ENCODE measurements at places on chromosomes 6 and 20.

GRCh38 chr6:26544473-26544872, 6.3 kb downstream of the HMGN4 start:
- DNase-seq: no peak

DNA sequence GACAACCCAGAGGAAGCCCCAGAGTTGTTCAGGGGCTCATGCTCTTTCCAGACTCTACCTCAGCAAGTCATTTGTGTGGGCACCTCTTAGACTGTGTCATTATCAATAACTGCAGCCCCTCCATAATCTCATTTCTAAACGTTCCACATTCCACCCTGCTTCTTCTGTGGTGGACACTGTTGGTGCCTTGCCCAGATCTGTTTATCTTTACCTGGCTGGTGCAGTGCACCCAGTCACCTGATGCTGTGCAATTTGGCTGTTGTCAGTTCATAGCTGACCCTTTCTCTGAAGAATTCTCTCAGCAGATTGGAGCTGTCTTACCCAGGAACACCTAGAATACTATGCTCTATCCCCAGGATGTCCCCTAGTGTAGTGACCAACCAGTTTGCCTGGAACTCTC, 80.0 kb downstream of the ATRN start:
- no peak for DNase-seq

- no peak for DNase-seq
These were observed 38.7 kb downstream of the TTI1 start for GRCh38 chr20:37994512-37994911.

DNA sequence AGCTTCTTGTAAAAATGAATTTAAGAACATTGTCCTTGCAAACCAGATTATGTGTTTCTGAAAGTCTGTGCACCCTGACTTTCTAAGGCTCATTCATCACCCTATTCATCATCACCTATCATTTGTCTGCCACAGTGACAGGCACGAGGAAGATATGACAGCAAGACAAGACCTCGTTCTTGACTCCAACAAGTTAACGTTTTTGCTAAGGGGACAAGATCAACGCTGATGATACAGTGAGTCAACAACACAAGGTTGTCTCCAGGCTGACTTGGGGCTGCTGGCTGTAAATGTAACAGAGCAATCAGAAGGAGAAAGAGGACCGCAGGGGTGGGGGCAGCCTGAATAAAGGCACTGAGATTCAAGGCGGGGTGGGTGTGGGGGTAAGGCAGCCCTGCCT, 94.2 kb downstream of the FOXC1 start:
- DNase-seq: no peak

DNA sequence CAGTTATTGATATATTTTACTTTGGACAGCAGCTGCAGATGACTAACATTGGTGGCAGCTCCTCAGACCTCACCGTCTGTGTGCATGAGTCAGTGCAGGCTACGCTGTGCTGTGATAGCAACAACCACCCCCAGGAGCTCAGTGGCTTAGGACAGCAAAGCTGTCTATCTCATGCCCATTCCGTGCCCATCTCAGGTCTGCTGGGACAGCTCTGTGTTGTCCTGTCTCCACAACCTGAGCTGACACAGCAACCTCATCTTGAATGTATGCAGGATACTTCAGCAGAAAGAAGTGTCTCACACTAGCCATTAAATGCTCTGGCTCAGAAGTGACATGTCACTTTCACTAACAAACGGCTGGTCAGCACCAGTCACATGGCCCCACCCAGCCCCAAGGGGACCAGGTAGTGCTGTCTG, 47.7 kb downstream of the BANF2 start:
- DNase-seq: no peak

DNA sequence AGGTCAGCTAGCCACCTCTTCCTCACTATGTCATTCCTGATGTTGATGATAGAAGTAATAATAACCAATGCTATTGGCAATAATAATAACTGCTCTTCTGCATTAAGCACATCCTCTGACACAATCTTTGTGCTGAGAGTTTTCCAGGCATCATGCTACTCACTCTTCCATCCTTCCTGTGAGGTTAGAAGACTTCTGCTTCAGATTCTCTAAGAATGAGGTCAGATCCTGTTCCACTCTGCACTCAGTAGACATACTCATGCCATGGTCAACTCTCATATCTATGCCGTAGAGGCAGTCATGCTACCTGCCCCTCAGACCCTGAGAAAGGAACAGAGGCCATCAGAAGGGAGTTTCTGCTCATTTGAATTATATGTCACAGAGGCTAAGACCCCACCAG, 98.1 kb upstream of the TOP1 start:
- no peak for DNase-seq

GRCh38 chr20:56360133-56360907, 1.5 kb downstream of the FAM210B start:
- no peak for DNase-seq

Data from nephron progenitor cell (in vitro differentiated cells).